NCI-H2107 (cell line): ENCODE measurements at places on chromosomes 2 and 18.

DNA sequence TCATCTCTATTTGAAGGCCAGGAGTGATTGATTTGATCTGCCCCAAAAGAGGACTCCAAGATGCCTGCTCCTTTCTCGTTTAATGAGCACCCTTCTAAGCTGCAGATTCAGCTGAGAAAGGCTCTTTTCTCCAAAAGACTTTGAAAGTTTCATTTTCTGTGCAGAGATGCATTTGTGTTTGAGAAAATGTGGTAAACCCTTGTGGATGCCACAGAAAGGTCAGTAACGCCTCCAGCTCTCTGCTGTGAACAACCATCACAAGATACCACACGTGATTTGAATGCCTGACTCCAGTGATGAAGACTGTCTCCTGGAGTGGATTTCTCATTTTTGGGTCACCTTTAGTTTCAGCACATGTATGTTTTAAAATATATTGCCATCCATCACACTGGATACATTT, 35.0 kb upstream of the CCDC85A start:
- no peak for DNase-seq

DNA sequence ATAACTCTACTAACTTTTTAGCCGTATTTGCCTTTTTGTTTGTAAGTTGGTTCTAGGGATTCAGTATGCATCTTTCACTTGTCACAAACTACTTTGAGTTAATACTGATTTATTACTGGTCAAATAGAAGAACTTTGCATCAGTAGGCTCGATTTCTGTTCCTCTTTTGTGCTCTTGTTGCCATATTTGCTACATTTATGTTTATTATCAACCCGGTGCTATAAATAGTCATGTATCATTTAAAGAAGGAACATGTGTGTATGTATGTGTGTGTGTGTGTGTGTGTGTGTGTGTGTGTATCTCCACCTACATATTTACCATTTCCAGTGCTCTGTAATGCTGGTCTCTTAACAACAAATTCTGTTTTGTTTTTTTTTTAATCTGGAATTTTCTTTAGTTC, 79.6 kb upstream of the B3GNT7 start:
- DNase-seq: no peak

- DNase-seq: no peak
Observed at GRCh38 chr18:49757513-49758262, 55.6 kb downstream of the ACAA2 start.

GRCh38 chr18:55475467-55475866, 112.5 kb downstream of the TCF4 start:
- no peak for DNase-seq

DNA sequence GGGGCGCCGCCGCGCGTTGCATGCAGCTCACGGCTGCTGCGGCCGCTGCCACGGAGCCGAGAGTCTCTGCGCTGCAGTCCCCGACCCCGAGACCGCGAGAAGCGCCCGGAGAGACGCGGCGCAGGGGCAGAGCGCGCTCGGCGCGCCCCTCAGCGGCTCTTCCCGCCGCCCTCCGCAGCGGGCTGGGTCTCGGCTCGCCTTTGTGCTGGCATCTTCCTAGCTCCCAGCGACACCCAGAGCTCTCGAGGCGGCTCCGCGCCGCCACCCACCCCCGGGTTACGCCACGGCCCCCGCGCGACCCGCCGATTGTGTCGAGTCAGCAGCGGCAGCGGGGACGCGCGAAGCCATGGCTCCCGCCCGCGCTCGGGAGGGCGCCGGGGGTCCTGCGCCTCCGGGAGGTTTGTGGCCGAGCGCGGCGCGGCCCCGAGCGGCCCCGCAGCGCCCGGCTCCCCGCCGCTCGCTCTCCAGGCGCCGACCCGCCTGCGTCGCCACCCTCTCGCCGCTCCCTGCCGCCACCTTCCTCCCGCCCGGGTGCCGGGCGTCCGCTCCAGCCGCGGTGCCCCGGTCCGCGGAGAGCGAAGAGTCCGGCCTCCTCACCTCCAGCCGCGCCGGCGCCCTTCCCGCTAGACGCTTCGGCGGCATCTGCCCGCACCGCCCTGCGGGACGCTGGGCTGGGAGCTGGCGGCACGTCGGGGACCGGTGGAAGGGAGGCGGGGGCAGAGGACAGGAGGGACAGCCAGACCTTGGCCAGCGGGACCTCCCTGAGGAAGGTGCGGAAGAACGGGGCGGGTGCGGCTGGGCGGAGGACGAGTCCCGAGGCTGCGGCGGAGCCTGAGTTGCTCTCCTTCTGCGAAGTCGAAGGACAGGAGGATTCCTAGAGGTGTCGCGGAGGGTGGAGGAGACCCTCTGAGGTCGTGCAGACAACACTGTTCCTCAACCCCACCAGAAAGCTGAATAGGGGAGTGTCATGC, 46.3 kb upstream of the CCDC150 start:
- no peak for DNase-seq

DNA sequence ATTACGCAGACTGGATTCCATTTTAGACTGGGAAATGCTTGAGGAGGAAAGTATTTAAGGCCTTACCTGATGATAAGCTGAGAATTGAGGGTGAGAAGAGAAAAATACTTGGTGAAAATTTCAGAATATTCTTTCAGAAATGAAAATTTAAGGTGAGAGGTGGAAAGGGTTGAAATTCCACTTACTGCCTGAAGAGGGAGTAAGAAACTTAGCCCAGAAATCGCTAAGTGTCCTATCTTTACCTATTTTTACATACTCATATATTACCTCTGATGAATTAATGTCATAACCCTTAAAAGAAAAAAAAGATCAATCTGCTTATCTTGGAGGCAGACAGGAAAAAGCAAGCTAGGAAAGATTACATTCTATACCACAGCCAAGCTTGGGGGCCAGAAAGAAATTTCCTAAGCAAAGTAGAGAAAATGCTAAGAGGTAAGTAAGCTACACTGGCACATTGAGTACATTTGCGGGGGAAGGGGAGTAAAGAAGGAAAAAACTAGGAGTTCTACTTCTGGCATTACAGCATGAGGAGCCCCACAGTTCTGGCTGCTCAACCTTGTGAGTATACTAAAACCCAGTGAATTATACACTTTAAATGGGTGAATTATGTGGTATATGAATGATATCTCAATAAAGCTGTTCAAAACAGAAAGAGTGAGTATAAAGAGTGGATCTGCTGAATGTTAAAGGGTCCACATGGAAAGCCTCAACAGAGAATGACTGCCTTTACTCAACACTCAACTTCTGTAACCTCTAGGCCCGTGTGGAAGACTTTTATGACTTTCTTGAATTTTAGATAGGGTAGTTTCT, 33.8 kb downstream of the SMC6 start:
- no peak for DNase-seq

DNA sequence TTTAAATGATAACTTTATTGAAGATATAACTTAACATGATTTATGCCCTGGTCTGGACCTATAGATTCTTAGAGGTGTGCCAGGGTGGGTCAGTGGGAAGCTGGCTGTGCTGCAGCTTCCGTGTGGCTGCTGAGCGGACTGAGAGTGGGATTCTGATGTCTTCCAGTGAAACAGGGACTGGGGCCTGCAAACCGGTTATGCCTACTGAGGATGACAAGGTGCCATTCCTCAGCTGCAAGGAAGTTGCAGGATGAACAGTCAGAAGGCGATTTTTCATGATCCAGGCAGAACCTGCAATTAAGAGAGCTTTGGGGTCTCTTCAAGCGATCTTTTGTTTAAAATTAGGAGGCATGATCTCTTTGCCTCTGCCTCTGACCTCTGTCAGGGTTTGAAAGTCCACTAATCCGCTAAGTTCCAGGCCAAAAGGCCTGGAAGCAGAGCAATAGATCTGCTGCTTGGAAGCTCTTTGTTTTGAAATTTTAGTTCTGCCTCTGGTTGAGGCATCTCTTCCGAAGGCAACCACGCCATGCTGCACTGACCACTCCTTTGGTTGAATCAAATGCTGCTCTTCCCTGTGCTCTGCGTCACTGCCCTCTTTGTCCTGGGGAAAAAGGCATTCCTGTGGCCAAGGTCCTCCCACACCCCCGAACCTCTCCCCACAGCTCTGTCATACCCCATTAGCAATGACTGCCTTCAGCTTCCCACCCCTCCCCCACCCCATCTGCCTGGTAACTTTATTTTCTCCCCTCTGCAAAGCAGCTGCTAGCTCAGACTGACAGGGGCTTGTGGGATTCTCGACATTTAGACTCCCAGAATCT, 2.0 kb downstream of the TMEM169 start:
- DNase-seq: peak; percentile 59
